Stimulated activated CD8-positive, alpha-beta memory T cell treated with anti-CD3 and anti-CD28 coated beads, Interleukin-2, amount 100 ng/mL, for 1 hour (primary cell): ENCODE measurements at places on chromosomes 1 and 21.

- DNase-seq: no peak
These were observed 1.8 kb upstream of the OR6P1 start for GRCh38 chr1:158572226-158572625.

DNA sequence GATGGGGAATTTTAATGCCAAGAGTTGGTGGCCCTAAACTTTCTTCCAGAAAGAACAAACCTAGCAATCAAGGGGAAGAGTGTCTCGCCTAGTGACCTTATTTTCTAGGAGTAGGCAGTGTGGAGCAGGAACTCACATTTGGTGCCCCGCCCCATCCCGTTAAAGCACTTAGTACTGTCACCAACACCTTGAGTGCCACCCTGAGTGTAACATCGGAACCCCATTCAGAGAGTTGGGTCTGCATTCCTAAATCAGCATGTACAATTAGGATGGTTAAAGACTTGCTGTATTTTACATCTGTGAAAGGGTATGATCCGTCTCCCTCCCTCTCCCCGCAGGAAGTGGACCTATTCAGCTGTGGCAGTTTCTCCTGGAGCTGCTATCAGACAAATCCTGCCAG, 15.5 kb downstream of the ETS2 start:
- DNase-seq: no peak

DNA sequence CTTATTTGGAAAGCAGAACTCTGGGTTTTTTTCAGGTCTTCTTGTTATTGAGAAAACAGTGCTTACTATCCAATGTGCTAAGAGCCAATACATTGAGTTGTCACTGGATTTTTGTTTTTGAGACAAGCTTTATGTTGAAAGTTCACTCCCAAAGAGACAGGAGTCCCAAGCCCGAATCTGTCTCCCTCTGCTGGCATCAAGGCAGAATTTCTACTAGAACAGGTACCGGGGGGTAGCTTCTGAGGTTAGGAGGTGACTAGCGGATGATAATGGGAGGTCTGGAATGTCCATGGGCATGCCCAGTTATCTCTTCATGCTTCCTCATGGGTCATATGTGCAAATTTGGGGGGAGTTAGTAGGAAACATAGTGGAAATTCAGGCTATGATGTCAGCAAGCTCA, 25.1 kb downstream of the ZNF124 start:
- no peak for DNase-seq

DNA sequence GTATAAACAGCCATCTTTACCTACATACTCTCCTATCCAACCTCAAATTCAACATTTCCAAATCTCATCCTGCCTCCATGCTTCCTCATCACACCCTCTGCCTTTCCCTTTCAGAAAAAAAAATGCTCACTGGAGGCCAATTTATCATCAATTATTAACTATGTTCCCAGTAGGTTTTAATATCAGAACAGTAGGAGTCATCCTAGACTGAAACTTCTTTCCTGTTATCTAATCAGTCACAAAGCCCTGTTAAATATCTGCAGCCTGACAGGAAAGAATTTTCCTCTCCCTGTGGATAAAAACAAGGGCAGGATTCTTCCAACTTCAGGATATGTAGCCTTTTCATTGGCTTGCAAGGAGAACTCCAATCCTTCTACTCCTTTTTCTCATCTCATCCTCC, 28.4 kb downstream of the EGLN1 start:
- DNase-seq: no peak

GRCh38 chr1:3018576-3018975, 2.7 kb upstream of the ACTRT2 start:
- DNase-seq: no peak

- no peak for DNase-seq
These were observed 567.9 kb downstream of the DPYD start for GRCh38 chr1:97352936-97353382.

- no peak for DNase-seq
These were observed 23.4 kb downstream of the SAMSN1 start for GRCh38 chr21:14522736-14523135.

- no peak for DNase-seq
These were observed 203.7 kb downstream of the S1PR1 start for GRCh38 chr1:101440485-101440884.

DNA sequence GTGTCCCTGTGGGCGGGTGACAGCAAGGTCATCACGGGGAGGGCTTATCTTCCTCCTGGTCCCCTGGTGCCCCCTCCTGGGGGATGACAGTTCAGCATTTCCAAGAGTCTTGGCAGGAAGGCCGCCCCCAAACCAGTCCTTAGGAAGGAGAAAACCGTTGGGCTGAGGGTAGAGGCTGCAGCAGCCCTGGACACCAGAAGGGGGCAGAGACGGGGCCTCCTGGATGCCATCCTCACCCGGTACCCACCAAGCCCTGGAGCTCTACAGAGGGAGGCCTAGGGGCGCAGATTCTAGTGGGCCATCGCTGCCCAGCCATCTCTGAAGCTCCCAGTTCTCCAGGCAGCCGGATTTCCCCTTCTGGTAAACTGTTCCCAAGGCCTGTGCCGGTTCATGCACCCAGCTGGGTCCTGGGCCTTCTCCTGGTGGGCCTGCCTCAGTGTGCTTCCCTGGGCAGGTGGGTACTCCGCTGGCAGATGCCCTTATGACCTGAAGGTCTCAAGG, 14.8 kb upstream of the ZNF669 start:
- DNase-seq: no peak

GRCh38 chr1:9368356-9368755, 75.7 kb downstream of the SPSB1 start:
- DNase-seq: no peak

GRCh38 chr1:77193951-77194350, 25.3 kb downstream of the PIGK start:
- no peak for DNase-seq

DNA sequence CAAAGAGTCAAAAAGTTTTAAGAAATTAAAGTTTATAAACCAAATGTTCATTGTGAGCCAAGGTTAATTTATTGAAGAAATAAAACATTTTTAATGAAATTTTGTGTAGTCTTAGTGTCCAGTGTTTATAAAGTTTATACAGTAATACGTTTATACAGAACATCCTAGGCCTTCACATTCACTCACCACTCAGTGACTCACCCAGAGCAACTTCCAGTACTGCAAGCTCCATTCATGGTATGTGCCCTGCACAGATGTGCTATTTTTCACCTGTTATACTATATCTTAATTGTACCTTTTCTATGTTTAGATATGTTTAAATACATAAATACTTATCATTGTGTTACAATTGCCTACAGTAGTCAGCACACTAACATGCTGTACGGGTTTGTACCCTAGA, 33.6 kb downstream of the TYW3 start:
- DNase-seq: no peak

GRCh38 chr1:38608202-38608864, 251.2 kb downstream of the RRAGC start:
- DNase-seq: no peak

DNA sequence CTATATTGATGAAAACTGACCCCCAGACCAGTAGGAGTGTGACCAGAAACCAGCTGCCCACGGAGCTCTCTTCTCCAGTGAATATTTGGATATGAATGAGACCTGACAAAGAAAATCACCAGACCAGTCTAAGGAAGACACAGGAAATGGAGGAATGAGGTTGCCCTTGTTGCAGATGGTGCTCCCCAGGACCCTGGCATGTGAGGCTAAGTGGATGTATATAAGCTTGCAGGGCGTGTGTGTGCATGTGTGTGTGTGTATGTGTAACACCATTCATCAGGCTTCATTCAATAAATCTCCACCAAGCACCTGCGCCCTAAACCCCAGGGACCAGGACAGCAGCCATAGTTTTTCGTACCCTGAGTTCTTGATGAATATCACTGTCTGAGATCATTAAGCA, 14.4 kb downstream of the PHLDA3 start:
- DNase-seq: no peak

- DNase-seq: no peak
These were observed 134.2 kb upstream of the FGGY start for GRCh38 chr1:59162665-59163064.

- DNase-seq: no peak
These were observed 3.5 kb downstream of the IPP start for GRCh38 chr1:45746922-45747321.

GRCh38 chr1:159821171-159821867, 5.4 kb upstream of the SLAMF8 start:
- DNase-seq: no peak
